GM18507 (cell line): ENCODE measurements at places on chromosomes 7 and 10.

DNA sequence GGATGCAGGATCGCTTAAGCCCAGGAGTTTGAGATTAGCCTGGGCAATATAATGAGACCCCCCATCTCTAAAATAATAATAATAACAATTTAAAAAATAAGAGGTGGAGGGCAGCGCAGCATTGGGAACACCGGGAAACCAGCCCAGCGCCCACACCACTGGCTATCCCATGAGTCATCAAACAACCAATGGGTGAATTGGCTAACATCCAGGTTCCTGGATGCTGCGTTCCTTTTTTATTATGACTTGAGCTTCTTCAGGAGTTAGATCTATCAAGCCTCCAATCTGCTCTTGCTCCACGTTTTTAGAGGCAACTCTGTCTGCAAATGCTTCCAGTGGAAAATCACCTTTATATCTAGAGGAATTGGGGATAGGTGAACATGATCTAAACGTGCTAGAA, 10.0 kb upstream of the LRRC4 start:
- no peak for DNase-seq

DNA sequence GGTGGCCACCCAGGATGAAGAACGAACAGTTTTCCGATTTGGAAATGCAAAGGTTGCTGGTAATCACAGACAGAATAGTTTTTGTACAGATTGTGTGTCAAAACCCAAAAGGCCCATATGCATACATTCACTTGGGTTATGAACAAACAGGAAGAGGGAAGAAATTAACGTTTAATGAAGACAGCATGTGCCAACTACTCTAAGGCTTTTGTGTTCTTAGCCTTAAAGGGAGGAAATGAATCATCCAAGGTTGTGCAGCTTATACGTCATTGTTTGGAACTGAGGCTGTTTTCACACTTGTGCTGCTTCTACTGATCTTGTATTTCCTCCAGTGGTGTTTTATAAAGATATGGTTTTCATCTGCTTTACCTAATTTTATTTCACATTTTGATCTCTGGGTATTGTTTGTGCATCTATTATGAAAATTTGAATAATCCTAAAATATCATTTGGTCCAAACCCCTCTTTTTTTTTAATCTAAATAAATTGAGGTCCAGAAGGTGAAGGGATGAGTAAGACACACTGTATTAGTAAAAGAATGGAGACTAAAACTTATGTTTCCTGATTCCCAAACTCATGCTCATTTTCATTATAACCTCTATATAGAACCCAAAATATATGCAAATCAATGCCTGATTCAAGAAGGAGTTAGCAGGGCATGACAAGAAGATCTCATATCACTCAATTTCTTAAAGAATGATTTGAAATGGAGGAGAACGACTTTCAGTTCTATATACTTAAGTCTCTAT, 373.1 kb downstream of the THSD7A start:
- DNase-seq: no peak

GRCh38 chr10:26781797-26782196, 79.0 kb downstream of the ABI1 start:
- DNase-seq: no peak

DNA sequence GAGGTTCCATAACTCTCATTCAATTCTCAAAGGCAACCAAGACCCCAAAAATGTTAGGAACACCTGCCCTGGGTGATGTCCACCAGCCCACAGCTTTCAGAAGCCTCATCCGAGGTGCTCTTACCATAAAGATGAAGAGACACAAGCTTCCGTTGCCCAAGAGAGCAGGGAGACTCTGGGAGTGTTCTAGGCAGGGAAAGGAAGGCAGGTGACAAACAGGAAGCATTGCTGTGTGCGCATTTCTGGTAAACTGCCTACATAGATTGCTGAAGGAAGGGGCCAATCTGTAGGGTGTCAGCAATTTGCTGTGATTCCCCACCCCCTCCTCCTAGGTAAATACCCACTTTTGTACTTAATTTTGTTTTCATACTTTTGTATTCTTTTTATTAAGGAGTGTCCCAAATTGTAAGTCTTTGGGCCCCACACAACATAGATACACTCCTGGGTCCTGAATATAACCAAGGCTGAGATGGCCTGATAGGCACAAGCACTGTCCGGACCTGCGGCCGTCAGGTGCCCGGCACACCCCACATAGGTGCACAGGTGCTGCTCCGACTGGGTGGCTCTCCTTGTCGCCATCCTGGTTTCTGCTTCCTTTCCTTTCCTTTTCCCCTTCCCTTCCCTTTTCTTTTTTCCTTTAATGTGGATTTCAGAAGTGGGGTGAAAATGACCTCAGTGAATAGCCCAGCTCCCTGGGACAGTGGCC, 51.4 kb upstream of the SMNDC1 start:
- no peak for DNase-seq

DNA sequence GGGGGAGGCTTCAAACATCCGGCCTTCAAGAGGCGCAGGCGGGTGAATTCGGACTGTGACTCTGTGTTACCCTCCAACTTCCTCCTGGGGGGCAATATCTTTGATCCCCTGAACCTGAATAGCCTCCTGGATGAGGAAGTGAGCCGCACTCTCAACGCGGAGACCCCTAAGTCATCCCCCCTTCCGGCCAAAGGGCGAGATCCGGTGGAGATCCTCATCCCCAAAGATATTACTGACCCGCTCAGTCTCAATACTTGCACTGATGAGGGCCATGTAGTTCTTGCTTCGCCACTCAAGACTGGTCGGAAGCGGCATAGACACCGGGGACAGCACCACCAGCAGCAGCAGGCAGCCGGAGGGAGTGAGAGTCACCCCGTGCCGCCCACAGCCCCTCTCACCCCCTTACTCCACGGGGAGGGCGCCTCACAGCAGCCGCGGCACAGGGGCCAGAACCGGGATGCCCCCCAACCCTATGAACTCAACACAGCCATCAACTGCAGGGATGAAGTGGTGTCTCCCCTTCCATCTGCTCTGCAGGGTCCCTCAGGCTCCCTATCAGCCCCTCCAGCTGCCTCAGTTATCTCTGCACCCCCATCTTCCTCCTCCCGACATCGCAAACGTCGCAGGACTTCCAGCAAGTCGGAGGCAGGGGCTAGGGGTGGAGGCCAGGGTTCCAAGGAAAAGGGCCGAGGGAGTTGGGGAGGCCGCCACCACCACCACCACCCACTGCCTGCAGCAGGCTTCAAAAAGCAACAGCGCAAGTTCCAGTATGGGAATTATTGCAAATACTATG, 1.1 kb downstream of the MEPCE start:
- DNase-seq: no peak

- no peak for DNase-seq
Measured at GRCh38 chr10:132524443-132525285, 12.9 kb upstream of the INPP5A start.

DNA sequence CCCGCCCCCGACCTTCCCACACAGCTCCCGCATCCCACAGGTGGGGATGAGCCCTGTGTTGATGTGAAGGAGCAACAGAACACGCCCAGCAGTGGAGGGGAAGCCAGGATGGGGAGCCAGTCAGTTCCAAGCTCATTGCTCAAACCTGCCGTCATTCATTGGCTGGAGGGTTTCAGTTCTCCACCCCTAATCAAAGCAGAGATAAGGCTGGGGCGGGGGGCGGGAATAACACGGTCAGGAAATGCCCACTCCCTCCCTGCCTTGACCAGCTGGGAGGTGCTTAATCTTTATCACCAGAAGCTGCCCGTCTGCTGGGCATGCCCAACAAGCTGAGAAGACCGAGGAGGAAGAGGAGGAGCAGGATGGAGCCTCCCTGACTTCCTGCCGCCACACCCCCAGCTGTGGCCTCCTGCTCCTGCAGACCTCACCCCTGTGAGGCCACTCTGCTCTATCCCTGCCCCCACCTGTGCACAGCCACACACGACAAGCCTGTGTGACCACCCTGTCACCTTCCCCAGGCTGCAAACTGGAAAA, 265.1 kb downstream of the ZEB1 start:
- DNase-seq: no peak

DNA sequence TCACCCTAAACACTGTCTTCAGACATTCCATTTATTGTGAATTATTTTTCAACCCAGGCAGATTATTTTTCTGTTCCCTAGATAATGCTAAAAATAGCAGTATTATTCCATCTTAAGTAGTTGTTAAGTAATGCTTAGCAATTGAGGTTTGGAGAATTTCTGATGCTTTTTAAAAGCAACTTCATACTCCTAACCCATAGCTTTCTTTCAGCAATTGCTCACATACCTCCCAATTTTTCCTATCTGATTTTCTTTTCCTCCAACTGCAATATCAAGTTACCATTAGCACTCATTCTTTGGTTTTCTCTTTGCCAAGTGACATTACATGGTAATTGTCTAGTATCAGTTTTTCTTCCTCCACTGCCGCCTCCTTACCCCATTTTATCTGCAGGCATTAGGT, 104.7 kb downstream of the GPR85 start:
- no peak for DNase-seq

GRCh38 chr10:97831259-97831658, 18.4 kb upstream of the GOLGA7B start:
- no peak for DNase-seq

DNA sequence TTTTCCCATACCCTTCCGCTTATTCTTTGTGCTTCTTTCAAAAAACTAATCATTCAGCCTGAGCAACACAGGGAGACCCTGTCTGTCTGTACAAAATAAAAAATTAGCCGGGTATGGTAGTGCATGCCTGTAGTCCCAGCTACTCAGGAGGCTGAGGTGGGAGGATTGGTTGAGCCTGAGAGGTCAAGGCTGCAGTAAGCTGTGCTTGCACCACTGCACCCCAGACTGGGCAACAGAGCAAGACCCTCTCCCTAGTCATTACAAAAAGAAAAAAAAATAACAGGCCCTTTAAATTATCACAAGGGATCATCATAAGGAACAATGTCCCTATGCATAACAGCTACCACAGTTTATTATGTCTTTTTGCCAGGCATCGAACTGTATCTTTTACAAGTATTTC, 119.6 kb downstream of the TRIM24 start:
- DNase-seq: no peak

- no peak for DNase-seq
Measured at GRCh38 chr7:55129541-55130394, 111.0 kb downstream of the EGFR start.

- no peak for DNase-seq
Measured at GRCh38 chr7:39069031-39069430, 91.3 kb downstream of the POU6F2 start.

DNA sequence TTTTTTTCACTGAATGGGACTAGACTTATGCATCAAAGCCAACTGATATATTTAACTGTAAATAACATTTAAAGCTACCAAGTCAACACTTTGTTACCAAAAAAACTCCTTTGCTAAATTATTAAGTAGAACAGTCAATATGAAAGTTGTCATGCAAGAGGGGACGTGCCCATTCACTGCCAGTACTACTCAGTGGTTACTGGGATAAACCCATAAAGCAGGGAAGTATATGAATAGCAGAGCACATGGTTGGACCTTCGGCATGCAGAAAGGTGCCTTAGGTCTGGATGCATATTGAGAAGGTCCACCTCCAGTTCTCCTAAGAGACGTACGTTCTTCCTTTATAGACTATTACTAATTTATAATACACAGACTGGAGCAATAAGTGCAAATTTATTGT, 120.1 kb downstream of the SVOPL start:
- no peak for DNase-seq

DNA sequence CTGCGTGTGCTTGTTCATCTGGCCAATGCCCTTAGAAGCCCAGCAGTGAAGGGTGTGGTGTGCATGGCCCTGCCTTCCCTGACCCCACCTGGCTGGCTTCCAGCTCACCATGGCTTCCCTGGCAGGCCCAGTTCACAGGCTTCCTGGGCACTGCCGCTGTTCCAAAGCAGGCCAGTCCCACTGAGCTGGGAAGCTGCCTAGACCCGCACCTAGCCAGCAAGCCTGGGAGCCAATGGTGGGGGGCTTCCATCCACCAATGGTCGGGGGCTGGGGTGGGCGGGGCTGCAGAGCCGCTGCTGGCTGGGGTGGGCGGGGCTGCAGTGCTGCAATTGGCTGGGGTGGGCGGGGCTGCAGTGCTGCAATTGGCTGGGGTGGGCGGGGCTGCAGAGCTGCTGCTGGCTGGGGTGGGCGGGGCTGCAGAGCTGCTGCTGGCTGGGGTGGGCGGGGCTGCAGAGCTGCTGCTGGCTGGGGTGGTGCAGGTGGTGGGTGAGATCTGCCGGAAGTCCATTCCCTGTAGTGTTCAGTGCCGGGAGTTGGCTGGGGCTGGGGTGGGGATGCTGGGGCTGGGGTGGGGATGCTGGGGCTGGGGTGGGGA, 12.4 kb downstream of the CALY start:
- DNase-seq: no peak

DNA sequence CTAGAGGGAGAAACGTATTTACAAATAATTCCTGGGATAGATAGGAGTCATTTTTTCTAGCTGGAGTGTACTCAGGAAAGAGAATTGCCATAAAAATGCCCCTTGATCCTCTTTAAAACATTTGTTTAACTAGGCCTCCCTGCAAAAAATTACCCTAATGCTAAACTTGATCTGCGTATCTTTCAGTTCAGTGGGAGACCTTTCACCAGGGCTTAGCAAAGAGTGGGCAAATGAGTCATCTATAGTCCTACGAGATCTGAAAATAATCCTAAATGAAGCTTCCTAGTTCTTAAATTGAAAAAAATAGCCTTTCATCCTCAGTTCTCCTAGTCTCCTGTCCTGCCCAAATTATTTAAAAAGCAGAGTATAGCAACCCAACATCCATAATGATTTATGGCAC, 198.6 kb upstream of the FRMD4A start:
- DNase-seq: no peak

GRCh38 chr7:6290319-6290741, 17.9 kb upstream of the CYTH3 start:
- no peak for DNase-seq

DNA sequence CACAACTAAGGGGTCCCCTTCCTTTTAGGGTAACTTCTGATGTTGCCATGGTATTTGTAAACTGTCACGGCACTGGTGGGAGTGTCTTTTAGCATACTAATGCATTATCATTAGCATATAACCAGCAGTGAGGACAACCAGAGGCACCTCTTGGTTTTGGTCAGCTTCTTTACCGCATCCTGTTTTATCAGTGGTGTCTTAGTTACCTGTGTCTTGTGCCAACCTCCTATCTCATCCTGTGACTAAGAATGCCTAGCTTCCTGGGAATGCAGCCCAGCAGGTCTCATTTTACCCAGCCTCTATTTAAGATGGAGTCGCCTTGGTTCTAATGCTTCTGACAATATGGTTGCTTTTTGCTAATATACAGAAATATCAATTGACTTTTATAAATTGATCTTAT, 54.9 kb downstream of the AHCYL2 start:
- no peak for DNase-seq

GRCh38 chr7:37531225-37531624, 82.6 kb upstream of the ELMO1 start:
- DNase-seq: no peak

GRCh38 chr10:131663351-131663750, 237.5 kb upstream of the PPP2R2D start:
- DNase-seq: no peak
